GM04504 (cell line): ENCODE measurements at places on chromosomes 2 and 18.

- DNase-seq = no peak
These were observed 102.7 kb downstream of the ZNF519 start for GRCh38 chr18:14029512-14029911.

- no peak for DNase-seq
These were observed 225.6 kb downstream of the CYP26B1 start for GRCh38 chr2:71922091-71922490.

- no peak for DNase-seq
These were observed 27.7 kb downstream of the AFTPH start for GRCh38 chr2:64551851-64552250.

DNA sequence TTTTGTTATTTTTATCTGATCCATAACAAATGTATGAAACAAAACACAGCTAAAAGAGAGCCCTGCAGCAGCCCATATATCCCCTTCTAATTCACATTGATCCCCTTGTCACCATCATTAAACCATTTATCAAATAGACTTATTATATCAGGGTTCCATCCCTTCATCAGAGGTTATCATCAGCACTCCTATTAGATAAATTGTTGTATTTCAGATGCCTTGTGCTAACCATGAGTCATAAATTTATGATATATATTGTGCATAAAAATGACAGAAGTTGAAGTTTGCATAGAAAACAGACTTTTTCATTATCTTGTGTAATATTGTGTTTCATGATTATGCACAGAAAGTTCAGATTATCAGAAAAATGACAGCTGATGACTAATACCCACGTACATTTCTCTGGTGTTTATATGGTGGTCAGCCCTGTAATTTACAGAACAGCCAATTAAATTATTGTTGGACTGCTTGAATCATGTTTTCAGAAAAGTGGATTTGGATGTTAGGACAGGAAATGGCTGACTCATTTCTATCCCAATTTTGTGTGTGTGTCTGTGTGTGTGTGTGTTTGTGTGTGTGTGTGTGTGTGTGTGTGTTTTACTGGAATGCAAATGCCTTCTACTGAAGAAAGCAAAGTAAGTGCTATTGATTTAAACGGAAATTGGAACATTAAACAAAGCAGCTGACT, 80.9 kb downstream of the PPP1R1C start:
- peak; percentile 70 for DNase-seq
